ENCODE measurements at places on chromosomes 6 and 20.

DNA sequence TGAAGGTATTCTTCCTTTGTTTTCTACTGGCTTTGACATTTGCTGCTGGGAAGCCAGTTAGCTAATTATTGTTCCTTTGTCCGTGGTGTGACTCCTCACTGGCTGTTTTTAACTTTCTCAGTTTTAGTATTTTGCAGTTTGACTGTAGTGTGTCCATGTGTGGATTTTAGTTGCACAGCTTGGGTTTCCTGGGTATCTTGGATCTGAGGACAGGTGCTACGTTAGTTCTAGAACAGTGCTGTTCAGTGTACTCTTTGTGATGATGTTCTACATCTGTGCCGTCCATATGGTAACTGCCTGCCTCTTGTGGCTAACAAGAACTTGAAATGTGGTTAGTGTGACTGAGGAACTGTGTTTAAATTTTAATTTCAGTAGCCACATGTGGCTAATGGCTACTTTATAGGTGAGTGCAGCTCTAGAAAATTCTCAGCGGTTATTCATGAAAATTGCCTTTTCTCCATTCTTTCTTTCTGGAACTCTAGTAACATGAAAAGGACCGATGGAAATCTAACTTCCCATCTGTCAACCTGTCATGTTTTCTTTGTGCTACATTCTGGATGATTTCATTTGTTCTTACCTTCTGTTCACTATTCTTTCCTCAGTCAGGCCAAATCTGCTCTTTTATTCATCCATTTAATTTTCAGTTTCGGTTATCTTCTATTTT is 7.4 kb downstream of the SNX9 start:
- H3K4me3 ChIP-seq: no peak overlapping the region
- no peaks in the 10 kb centered on the region for H3K36me3 ChIP-seq
- peaks cover 13% of the 10 kb centered on the region for H3K4me1 ChIP-seq
- DNase-seq: no peak
- no peak overlapping the region for H3K27ac ChIP-seq

DNA sequence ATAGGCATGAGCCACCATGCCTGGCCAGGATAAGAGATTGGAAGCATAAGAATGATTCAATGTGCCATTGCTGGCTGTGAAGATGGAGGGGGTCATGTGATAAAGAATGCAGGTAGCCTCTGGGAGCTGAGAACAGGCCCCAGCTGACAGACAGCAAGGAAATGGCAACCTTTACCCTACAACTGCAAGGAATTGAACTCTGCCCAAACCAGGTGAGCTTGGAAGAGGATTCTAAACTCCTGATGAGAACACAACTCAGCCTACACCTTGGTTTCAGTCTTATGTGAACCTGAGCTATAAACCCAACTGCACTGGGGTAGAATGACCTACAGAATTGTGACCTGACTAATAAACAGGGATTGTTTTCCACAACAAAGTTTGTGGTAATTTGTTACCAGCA is 82.0 kb upstream of the AKIRIN2 start:
- no peak for DNase-seq
- no peak overlapping the region for H3K4me3 ChIP-seq

- no peak overlapping the region for H3K27ac ChIP-seq
- no peaks in the 10 kb centered on the region for H3K27me3 ChIP-seq
- no peaks in the 10 kb centered on the region for H3K36me3 ChIP-seq
Observed at GRCh38 chr6:135233686-135234491, 52.8 kb downstream of the MYB start.

GRCh38 chr6:33543116-33543515 is 37.0 kb downstream of the BAK1 start:
- no peak for DNase-seq
- H3K4me3 ChIP-seq: no peak overlapping the region
- H3K36me3 ChIP-seq: no peaks in the 10 kb centered on the region

All from upper lobe of right lung (tissue), 1 donor.